ENCODE measurements at places on chromosomes 3 and 15.

- no peak for DNase-seq
Measured at GRCh38 chr3:172309741-172310427, 138.4 kb downstream of the GHSR start.

- DNase-seq = no peak
Measured at GRCh38 chr15:22839046-22839695, 705 bp downstream of the NIPA2 start.

DNA sequence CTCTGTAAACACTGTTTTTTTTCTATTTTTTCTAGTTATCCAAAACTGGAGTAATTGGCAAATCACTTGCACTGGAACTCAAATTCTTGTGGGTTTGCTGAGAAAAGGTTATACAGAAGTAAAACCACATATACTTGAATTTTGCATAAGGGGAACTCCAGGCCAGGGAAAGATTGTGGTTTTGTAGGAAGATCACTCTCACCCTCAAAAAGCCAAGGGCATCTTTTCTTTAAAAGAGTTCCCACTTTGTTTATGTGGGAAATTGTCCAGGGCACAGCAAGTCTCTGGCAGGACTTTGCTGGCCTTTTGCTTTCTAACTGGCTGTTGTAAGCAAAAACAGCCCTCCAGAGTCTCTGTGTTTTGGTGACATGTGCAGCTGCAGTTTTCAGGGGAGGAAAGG, 340.3 kb upstream of the RBMS3 start:
- DNase-seq = no peak

- DNase-seq = no peak
Measured at GRCh38 chr3:65044401-65044800, 356.6 kb upstream of the ADAMTS9 start.

DNA sequence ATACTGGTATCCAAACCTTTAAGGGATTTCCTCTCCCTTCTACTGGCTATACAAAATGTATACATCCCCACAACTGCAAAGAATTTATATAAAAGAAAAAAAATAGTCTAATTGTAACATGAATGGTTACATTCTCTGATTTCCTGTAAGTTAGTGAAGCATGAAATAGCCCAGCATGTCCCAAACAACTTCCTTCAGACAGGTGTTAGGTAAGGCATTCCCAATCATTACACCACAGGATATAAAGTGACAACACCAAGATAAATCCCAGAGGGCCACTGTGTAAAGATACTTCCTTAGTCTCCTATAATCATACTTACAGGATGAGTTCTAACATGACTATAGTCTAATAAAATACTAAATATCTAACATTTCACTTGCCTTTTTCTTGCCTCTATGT, 7.6 kb downstream of the CMTM6 start:
- no peak for DNase-seq

GRCh38 chr3:10553591-10554235, 48.3 kb upstream of the ATP2B2 start:
- no peak for DNase-seq
